ENCODE measurements at places on chromosomes 12 and 14. TPM values are rescaled to one million over a fixed set of nuclear protein-coding genes. Genes with fewer than 3 reads are reported as not detected.

- no peak for DNase-seq
These were observed 90.1 kb downstream of the ADCK1 start for GRCh38 chr14:77889971-77890442.

DNA sequence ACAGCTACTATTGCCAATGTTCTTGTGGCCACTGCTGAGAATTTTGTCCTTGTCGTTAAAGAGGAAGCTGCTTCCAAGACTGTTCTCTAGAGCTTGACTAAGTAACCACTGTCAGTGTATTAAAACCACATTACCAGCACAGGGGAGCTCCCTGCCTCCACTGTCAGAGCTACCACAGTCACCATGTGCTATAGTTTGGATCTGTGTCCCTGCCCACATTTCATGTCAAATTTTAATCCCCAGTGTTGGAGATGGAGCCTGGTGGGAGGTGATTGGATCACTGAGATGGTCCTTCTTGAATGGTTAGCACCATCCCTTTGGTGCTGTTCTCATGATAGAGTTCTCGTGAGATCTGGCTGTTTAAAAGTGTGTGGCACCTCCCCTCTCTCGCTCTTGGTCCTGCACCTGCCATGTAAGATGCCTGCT is 23.2 kb upstream of the RAP1B start:
- DNase-seq = peak; percentile 66

The PDZRN4 gene
- not detected for total RNA-seq

DNA sequence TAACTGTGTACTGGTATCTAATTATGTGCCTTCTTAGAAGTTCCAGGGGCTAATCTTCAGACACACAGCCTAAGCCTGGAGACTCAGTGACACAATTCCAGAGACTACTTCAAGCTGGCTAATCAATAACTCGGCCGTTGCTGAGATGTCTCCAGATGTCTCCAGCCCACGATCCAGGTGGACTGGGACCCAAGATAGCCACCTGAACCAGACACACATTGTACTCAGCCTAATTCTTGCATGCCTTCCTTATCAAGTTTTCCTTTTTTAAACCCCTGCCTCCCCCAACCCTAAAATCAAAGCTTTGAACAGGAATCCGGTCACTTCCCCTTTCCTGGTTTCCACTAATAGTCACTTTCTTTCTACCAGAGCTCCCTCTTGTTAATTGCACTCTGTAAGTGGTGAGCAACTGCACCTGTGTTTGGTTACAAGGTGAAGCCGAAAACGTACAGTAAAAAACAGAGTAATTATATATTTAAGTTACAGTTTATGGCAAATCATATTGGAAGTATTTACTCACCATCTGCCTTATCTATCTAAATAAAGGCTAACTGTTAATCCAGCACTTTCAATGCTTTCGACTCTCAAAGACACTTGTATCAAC is 39.8 kb upstream of the PTGDR start:
- no peak for DNase-seq

GRCh38 chr12:114764510-114764909 is 80.5 kb upstream of the TBX3 start:
- DNase-seq = no peak

DNA sequence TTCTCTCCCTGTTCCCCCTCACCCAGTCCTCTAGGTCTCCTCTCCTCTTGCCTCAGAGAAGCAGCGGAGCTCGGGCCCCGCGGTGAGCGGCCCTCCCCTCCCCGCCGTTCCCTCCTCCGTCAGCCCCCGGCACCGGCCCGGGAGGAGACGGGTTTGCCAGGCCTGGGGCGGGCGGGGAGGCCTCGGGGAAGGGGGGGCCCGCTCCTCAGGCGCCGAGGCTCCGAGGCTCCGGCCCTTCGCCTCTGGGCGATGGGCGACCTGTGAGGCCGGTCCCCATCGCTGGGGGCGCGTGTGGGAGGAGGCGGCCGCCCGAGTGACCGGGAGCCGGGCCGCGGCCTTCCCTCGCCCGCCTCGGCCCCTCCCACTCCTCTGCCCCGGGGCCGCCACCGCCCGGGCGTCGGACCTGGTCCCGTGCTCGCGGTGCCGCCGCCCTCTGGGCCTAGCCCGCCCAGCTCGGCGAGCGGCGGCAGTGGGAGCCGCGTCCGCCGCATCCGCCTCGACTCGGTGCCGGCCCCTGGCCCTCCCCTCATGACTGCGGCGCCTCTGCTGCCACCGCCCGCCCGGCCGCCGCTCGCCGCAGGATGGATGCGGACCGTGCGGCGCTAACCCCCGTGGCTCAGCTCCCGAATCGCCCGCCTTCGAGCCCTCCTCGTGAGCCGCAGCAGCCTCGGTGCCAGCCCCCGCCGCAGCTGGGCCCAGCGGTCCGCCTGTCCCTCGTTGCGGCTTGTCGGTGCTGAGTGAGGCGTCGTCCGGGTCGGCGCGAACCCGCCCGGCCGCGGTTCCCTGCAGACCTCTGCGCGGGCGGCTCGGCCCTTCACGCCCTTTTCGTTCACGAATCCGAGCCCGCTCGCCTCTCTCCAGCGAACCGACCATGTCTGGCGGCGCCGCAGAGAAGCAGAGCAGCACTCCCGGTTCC is 574 bp downstream of the WNK1 start:
- peak; percentile 31 for DNase-seq

GRCh38 chr14:93185349-93185720 is 218 bp downstream of the LYSET start:
- no peak for DNase-seq

DNA sequence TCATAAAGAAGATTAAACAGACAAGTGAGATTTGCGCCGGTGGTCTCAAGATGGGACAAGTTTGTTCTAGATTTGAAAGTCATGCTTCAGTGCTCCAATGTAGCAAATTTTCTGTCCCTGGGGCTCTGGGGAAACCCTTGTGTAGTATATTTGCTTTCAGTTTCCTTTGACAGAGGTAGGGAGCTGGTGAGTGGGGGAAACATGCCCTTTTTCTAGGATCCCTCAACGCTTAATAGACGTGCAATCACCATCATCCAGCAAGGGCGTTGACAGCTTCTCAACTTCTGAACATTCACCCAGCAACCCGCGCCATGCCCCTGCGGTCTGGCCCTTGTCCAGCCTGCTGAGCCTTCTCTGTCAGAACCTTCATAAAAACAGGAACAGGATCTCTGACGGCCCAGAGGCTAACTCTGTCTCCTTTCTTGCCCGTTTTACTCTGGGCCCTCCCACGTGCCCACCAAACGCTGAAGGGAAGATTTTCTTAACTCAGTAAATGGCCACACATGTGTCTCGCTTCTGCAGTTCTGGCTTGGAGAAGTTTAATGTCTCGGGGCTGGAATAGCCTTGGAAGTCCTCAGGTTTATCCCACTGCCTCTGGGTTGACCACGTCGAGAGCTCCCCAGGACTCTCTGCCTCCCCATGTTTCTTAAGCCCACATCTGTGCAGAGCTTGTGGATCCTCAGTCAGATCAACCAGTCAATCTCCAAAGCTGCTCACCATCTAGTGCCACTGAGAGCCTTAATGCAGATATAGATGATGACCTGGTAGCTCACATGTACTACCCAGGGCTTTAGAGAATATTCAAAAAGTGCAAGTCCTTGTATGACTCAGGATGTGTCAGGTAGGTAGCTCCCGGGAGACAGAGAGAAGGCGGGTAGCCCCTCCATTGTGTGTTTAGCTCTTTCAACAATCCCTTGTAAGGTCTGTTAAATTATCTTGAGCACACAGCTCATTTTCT is 58.1 kb upstream of the CCND2 start:
- DNase-seq = peak; percentile 26

DNA sequence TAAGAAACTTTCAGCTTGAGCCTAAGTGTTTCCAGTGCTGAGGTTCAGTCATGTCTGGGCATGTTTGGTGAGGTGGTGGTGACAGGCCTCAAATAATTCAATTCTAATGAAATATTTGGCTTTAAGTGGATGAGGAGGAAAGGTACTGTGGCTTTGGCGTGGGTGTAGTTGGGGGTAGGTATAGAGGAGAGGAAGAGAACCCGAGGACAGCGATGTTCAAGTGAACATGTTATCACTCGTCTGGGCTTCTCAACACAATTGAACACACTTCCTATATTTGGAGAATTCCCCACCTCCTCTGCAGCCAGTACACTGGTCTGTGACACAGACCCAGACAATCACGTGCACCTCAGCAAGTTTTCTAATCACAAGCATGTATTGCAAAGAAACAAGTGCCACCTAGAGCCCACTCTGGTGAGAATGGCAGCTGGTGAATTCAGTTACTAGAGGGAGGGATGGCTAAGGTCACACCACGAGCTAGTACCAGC is 53.0 kb downstream of the IFNG-AS1 start:
- DNase-seq = no peak

The CRACR2A gene
- total RNA-seq = 39.4 TPM

DNA sequence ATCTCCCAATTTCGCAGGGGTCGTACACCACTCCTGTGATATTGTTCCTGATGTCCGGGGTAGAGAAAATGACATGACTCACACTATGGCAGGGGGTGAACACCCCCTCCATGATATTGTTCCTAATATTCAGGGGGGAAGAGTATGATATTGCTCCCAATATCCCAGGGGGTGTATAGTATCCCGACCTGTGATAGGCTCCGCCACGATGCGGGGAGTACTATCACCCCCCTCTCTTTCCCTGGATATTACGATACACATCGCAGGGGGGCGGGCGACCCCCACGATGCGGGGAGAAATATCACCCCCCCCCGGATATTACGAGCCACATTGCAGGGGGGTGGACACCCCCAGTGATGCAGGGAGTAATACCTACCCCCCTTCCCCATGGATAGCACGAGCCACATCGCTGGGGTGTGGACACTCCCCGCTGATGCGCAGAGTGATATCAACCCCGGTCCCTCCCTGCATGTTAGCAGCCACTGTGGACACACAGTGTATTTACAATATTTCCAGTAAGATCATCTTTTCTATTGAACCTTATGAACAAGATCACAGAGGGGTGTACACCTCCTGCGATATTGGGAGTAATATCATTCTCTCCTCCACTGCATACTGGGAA is 17.7 kb downstream of the SMIM41 start:
- no peak for DNase-seq

GRCh38 chr14:102668291-102668873 is 75.9 kb downstream of the RCOR1 start:
- DNase-seq = no peak

- no peak for DNase-seq
These were observed 15.0 kb downstream of the MDM1 start for GRCh38 chr12:68317047-68317667.

The ERGIC2 gene
- 79.0 TPM for total RNA-seq

GRCh38 chr12:24742378-24742777 is 206.5 kb downstream of the BCAT1 start:
- no peak for DNase-seq

The RAPGEF3 gene
- 0.08 TPM for total RNA-seq

GRCh38 chr12:105459760-105460330 is 129.4 kb downstream of the C12orf75 start:
- no peak for DNase-seq

The KRT71 gene
- not detected for total RNA-seq

The HOXC5 gene
- not detected for total RNA-seq

- no peak for DNase-seq
These were observed 3.0 kb upstream of the SRSF5 start for GRCh38 chr14:69763761-69764510.

DNA sequence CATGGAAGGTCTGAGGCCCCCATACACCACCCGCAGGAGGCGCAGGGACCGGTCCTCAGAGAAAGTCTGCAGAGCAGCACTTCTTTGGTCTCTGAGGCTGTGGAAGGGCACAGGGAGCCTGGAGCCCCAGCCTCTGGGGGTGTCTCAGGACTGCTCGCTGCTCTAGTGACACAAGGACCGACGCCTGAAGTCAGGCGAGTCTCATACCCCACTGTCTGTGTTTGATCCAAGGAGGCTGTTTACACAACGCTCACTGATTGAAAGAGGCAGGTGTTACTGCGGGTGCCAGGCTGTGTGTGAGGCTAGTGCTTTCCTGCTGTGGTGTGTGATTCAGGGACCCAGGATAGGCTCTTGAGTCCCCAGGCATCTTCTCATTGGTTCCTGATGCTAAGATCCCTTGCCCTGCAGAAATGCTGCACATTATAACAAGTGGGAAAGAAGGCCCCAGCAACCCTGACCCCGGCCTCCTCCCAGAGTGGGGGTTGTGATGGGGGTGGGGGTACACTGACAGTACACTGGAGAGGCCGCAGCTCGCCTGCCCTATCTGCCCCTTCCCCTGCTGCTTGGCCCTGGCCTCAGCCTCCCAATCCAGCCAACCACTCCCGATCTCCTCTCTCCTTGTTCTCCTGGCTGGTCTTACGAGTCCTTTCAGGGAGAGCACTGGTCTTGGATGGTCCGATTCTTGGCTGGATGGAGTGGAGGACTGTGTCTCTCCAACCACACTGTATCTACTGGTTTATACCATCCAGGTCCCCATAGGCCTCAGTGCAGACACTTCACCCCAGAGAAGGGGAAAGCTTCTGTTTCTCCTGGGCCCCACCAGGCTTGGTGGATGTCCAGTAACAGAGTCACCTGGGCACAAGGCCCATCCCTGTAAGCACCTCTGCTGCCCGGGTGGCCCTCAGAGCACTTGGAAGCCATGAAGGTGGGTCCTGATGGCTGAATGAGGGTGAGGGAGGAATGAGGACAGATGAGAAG is 6.6 kb downstream of the CACNA2D4 start:
- DNase-seq = no peak

- DNase-seq = no peak
These were observed 508.5 kb downstream of the FOXG1 start for GRCh38 chr14:29274890-29275596.

DNA sequence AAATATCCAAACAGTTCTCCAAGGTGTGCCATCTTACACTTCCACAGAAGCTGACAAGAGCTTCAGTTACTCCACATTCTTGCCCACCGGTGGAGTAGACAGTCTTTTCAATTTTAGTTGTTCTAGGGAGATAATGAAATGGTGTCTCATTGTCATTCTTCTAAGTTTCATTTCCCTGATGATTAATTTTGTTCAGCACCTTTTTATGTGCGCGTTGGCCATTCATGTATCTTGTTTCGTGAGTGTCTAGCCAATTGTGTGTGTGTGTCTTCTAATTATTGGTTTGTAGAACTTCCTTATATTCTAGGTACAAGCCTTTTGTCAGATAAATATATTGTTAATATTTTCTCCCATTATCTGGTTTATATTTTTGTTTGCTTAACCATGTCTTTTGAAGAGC is 63.1 kb downstream of the GLT1D1 start:
- DNase-seq = no peak

DNA sequence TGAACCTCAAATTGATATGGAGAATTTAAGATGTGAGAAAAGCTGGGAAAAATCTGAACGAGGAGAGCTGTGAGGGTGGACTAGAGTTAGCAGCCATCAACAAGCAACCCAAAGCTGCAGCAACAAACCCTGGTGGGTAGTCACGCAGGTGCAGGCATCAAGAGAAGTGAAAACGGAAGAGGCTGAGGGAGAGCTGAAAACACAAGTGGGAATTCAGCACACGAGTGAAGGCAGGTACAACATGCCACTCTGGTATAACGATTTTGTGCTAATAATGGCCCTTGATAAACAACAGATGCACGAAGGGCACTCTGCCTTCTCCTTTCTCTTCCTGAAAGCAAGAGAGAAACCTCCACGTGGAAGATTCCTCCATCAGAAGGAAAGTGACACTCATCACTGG is 11.5 kb downstream of the TCL1B start:
- DNase-seq = no peak

GRCh38 chr12:87266305-87266704 is 762.9 kb downstream of the C12orf50 start:
- DNase-seq = no peak

GRCh38 chr14:75636100-75636692 is 24.5 kb downstream of the ERG28 start:
- no peak for DNase-seq

Measured in naive thymus-derived CD4-positive, alpha-beta T cell (primary cell).